ENCODE measurements at places on chromosomes 12 and 14. TPM values are rescaled to one million over a fixed set of nuclear protein-coding genes. Genes with fewer than 3 reads are reported as not detected.

DNA sequence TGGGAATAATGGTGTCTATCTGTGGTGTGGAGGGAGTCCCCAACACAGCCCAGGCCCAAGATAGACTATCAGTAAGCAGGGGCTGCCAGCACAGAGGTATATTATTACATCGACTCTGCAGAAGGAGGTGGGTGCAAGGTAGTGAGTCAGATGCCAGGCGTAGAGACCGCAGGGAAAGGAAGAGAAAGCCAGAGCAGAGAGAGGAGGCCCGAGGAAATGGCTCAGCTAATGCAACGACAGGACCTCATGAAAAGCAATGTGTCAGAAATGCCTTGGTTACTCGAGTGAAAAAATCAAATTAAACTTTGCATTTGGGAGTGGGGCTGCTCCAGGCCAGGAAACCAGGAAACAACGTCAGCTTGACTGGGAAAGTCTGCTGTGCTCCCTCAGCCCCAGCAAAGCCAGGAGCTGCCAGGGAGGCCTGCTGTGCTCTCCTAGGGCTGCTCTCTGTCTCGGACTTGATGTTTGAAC is 173.2 kb downstream of the SUDS3 start:
- no peak for DNase-seq

DNA sequence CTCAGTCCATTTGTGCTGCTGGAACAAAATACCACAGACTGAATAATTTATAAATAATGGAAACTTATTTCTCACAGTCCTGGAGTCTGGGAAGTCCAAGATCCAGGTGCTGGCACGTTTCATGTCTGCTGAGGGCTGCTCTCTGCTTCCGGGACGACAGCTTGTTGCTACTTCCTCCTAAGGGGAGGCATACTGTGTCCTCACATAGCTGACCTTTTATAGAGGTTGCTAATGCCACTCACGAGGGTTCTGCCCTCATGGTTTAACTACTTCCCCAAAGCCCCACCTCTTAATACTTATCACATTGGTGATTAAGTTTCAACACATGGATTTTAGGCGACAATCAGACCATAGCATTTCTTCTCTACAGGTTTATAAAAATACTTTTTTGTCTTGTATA is 411.1 kb downstream of the NRXN3 start:
- DNase-seq = no peak

DNA sequence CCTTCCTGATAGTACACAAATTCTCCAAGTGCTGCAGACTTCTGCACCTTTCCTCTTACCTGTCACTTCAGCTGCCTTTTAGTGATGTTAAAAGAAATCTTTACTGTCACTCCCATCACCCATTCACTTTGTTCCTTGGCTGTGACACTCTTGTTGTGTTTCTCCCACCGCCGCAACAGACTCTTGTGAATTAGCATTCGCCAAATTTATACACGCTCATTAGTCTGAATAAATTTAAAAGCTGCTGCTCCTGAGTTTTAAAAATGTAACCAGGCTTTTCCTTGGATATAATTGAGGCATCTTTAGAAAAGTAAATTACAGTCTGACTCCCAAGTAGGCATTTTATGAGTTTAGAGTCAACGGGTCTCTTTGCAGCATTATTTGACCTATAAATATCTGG is 1197.9 kb downstream of the BCL11B start:
- no peak for DNase-seq

- DNase-seq = no peak
Measured at GRCh38 chr12:90173499-90174197, 465.0 kb upstream of the ATP2B1 start.

The VWF gene
- total RNA-seq = 0.09 TPM

GRCh38 chr12:131908092-131909080 is 14.0 kb downstream of the ULK1 start:
- DNase-seq = no peak

GRCh38 chr14:100893760-100894159 is 9.8 kb downstream of the RTL1 start:
- no peak for DNase-seq

GRCh38 chr12:8913702-8914032 is 642 bp upstream of the PHC1 start:
- DNase-seq = no peak

Data from activated CD4-positive, alpha-beta T cell treated with anti-CD3 and anti-CD28 coated beads, Interleukin-2, amount 10 ng/mL, durations not matched to agents 24 days and 14 days (primary cell).